Mucosa of descending colon (tissue), 3 donors: ENCODE measurements at places on chromosomes 6 and 20. TPM values are rescaled to one million over a fixed set of nuclear protein-coding genes. Genes with fewer than 3 reads are reported as not detected.

IPCEF1 gene
- 3.4 TPM for total RNA-seq

DNA sequence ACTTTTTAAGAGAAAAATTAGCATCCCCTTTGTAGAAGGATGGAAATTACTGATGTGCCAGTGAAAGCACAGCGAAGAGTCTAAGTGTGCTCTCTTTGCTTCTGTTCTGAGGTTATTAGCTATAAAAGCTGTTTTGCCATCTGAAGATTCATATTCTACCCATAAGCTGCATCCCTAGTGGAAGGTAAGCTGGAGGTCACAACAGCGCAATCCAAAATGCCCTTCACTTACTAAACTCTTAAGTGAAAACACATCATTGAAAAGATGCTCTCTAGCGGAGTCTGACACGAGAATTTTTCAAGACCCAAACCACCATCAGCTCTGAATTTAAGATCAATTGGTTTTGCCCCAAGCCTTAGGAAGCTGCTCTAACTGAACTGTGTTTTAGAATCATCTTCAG lies 113.5 kb downstream of the ZMYND8 start:
- DNase-seq, result no peak

- no peak for DNase-seq
Observed at GRCh38 chr6:157263881-157264397, 59.4 kb downstream of the TMEM242 start.

DNA sequence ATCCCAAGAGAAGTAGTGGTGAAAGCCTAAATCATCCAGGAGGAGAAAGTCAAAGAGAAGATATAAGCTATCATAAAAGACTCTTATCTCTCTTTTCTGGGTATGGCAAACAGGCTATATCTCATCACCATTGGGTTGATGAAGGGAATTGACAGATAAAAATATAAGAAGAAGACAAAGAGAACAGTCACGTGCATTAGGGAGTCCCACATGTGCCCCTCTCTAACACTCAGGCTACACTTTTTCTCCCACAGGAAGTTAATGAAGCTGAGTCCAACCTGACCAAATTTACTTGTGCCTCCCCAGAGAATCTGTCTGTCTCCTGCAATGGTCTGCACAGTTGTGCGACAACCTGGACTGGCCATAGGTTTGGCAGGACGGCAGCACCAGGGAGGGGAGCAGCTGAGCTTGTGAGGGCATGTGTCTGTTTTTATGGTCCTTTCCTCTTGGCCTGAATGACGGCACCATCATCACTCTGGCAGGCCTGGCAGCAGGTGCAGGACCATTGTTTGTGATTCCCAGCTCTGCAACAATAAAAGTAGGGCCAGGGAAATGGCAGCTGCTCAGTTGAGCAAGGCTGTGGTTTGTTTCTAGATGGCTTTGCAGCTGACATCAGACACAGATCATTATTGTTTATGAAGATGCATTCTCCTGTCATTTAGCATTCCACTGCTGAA lies 144.5 kb upstream of the MCHR2 start:
- DNase-seq, result no peak

GRCh38 chr6:80767808-80768207 lies 661.3 kb downstream of the BCKDHB start:
- no peak for DNase-seq
